ENCODE measurements at places on chromosomes 12 and 14. TPM values are rescaled to one million over a fixed set of nuclear protein-coding genes. Genes with fewer than 3 reads are reported as not detected.

Gene KLRK1
- total RNA-seq = not detected

Gene OASL
- total RNA-seq = 1.9 TPM

Gene MFAP5
- 0.13 TPM for total RNA-seq

Gene VDR
- 0.19 TPM for total RNA-seq

Gene MMP19
- total RNA-seq = 1.4 TPM

Gene EAPP
- total RNA-seq = 34.8 TPM

Gene OAS3
- total RNA-seq = 18.8 TPM

Gene PLEKHG7
- not detected for total RNA-seq

Gene CYP46A1
- 0.16 TPM for total RNA-seq

Gene MYF6
- total RNA-seq = not detected

Gene PRR4
- 1.0 TPM for total RNA-seq

Gene KLHDC1
- 2.8 TPM for total RNA-seq

Gene RNASE3
- total RNA-seq = not detected

Gene VRK1
- total RNA-seq = 28.6 TPM

Gene SARNP
- total RNA-seq = 139 TPM

Gene CABP1
- total RNA-seq = 0.16 TPM

Gene PGF
- total RNA-seq = 121 TPM

Gene PTPN21
- total RNA-seq = 13.5 TPM

Gene ARPC3
- total RNA-seq = 185 TPM

Gene TMPRSS12
- not detected for total RNA-seq

Gene SOX5
- 0.25 TPM for total RNA-seq

Gene CLEC4D
- total RNA-seq = not detected

Gene KIF21A
- total RNA-seq = 3.2 TPM

Gene INSM2
- not detected for total RNA-seq

Gene ASCL1
- total RNA-seq = not detected

Gene IKZF4
- total RNA-seq = 0.16 TPM

Gene CPSF6
- 34.3 TPM for total RNA-seq
